ENCODE measurements at places on chromosomes 2 and 18. TPM values are rescaled to one million over a fixed set of nuclear protein-coding genes. Genes with fewer than 3 reads are reported as not detected.

The SEC11C gene
- total RNA-seq = 103 TPM

The LCT gene
- 3.2 TPM for total RNA-seq

The REEP1 gene
- 24.2 TPM for total RNA-seq

The GALNT13 gene
- 21.0 TPM for total RNA-seq

The TMEM150A gene
- 25.7 TPM for total RNA-seq

The ZEB2 gene
- 35.5 TPM for total RNA-seq

All from hepatocyte (in vitro differentiated cells).